Activated CD4-positive, alpha-beta T cell treated with anti-CD3 and anti-CD28 coated beads, Interleukin-10, Interleukin-2, amounts not matched to agents 100 ng/mL and 50 ng/mL, durations not matched to agents 16 hours and 8 hours (primary cell): ENCODE measurements at places on chromosomes 7 and 10.

DNA sequence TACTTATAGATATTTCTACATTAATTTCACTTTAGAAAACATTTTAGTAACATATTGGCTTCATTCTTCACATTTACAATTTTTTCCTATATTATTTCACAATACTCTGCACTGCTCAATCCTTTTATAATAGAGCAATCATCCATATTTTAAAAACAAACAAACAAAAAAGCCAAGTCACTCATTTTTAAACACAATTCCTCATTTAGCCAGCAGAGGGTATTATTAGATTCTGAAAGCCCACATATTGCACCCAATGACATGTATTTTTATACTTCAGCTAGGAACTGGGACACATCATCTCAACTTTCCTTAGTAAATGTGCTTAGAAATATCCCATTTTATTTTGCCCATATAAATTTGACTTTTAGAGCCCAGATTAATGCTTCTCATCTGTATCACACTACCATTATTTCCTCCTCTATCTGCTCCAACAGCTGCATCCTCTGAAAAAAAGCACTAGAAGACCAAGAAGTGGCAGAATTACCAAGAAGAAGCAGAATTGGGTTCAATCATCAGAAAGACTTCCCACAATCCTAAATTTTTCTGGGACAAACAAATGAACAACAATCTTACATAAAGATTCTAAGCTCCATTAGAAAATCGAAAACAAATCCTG lies 29.5 kb downstream of the CTNNA3 start:
- peak; percentile 16 for DNase-seq

DNA sequence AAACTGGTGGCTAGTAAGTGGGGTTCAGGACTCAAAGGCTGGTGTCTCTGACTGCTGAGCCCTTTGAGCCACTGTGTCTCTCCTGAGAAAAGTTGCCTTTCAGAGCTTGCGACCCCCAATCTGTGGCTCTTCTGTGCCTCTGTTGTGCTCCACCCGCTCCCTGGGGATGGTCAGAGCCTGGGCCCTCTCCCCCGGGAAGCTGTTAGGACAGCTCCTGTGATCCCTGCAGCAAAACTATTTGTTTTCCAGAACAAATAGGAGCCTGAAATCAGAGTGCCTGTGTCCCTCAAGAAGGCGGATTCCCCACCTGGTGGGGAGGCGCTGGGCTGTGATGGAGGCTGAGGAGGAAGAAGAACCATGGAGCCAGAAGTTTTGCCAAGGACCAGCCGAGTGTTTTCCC lies 56.4 kb upstream of the MXI1 start:
- no peak for DNase-seq

DNA sequence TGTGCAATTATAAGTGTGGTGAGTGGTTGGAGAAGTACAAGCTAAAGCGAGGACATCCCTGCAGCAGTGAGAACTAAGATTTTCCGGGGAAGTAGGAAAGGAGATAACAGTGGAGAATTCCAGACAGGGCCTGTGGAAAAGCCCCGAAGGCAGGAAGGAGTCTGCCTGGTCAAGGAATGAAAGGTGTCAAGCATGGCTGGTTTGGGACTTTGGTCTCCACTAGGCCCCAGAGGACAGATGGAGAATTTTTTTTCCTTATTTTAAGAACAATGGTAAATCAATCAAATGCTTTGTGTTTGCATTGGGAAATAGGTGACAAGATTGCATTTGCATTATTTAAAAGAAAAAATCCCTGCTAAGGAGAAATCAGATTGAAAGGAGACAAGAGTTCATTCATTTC lies 3.2 kb upstream of the CEP55 start:
- DNase-seq: no peak

DNA sequence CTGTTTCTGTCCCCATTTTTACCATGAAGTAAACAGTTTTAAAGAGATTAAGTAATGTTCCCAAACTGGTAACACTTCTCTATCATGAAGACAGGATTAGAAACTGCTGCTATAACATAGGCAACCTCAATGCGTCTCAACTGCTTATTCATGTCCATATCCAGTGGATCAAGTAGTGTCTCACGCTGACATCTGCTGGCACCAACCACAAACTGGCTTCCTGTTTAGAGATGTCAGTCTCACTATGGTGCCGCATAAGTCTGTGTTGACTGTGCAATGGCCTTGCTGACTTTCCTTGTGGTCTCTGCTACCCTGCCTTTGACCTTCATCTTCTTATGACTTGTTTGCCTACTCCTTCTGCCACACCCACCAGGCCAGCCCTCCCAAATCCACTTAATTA lies 369.6 kb upstream of the DPP6 start:
- DNase-seq: no peak

DNA sequence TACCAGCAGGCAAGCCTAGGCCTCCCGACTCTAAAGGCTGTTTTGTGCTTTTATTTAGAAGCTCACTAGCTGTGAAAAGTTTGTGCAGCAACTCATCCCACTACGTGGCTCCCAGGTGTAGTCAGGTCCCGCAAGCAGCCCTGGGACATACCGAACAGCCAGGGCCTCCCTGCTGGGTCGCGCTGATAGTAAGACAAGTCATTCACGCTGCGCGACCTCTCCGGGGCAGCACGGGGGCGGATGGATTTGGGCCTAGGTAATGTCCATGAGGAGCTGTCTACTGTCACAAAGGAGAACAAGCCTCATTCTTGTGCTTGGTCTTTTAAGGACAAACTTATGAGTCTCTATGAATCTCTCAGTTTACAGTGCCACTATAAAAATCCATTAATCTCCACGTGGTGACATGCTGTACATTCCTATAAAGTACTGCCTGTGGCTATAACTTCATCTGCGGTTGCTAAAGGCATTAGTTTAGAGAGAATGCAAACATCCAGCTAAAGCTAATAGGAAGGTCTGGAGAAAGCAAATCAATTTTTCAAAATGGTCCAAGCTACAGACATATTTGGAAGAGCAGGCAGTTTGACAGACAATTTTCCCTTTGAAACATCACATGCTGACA lies 546.8 kb downstream of the PHTF2 start:
- DNase-seq: no peak

GRCh38 chr7:138207555-138207971 lies 131.3 kb downstream of the AKR1D1 start:
- no peak for DNase-seq

GRCh38 chr7:1555046-1555812 lies 776 bp downstream of the TMEM184A start:
- no peak for DNase-seq

GRCh38 chr10:11299125-11299524 lies 281.5 kb downstream of the CELF2 start:
- no peak for DNase-seq

GRCh38 chr7:37541810-37542443 lies 93.3 kb upstream of the ELMO1 start:
- no peak for DNase-seq

- DNase-seq: peak; percentile 53
Measured at GRCh38 chr7:128347647-128348097, 4.0 kb upstream of the RBM28 start.

DNA sequence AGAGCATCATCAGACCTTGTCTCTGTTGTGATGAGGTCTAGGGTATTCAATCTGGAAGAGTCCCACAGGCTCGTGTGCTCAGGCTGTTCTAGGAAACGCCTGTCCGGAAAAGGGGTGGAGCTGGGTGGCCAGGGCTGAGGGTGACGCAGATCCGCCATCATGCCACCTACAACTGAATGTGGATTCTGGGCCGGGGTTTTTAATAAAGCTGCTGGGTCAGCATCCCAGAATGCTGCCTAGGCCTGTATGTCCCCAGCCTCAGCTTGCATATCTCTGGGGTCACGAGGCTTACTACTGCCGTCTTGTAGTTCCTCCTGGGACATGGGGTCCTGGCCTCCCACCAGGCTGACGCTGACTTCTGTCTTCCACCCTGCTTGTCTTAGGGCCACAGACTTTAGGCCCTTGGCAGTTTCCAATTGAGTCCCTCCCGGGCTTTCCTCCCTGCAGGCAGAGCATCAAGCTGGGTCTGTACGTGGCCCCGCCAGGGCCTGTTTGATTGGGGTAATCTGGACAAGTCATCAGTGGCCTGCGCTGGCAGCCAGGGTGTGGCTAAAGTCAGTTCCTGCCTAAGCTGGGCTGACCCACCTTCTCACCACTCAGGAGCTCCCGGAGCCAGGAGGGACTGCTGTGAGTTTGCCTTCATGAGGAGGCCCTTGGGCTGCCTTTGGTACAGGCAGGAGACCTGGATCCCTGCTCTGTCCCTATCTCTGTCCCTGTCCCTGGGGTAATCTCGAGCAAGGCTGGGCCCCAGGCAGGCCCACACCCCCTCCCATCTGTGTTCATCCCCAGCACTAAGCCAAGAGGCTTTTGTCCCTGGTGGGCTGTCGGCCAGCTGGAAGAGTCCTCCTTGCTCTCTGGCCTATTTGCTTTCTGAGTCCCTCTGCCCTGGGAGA lies 79.9 kb downstream of the ZMIZ1 start:
- DNase-seq: no peak

- DNase-seq: no peak
Measured at GRCh38 chr7:14761510-14762296, 140.8 kb downstream of the DGKB start.

- peak; percentile 26 for DNase-seq
Measured at GRCh38 chr10:50347394-50347802, 96.1 kb upstream of the ASAH2 start.

DNA sequence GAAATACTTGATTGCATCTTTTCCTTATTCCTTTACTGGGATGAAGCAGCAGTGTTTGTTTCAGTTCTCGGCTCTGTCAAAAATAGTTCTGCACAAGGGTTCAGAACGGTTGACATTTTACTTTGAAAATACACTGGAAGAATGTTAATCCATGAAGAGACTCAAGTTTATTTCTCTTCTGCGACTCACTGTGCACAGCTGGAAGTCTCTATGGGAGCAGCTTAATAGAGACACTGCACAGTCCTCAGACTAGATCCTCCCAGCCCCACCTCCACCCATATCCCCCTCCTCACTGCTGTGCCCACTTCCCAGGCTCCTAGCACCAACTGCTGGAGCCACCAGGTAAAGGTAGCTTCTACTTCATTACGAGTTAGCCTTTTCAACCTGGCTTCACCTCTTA lies 517.8 kb downstream of the GRID1 start:
- no peak for DNase-seq

DNA sequence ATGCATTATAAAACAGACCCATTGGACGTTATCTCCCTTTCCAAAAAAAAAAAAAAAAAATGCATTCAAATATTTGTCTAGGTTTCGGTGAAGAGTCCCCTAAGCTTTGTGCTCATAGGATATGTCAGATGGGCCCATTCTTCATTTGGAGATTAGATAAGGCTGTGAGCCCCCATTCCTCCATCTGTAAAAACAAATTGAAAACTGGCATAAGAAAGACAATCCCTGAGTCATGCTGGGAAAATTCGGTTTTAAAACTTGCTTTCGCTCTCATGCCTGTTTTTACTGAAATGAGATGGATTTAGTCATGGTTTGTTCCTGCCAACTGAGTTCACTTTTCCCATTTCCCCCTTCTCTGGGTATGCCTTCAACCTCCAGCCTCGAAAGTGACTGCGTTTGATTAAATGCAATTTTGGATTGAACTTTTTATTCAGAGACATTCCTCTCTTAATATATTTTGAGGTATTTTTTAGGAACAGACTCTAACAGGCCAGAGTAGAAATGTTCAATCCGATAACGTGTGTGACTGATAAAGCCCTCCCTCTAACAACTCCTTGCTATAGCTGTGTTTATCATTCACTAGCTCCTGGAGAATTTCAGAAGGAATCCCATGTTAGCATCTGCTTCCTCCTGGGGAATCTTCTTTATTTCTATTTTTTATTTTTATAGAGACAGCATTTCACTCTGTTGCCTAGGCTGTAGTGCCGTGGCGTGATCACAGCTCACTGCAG lies 190.9 kb upstream of the LYZL2 start:
- DNase-seq: no peak

- peak; percentile 5 for DNase-seq
Measured at GRCh38 chr10:44517635-44518034, 132.7 kb upstream of the CXCL12 start.

- no peak for DNase-seq
Measured at GRCh38 chr7:155994279-155994811, 182.1 kb upstream of the SHH start.

DNA sequence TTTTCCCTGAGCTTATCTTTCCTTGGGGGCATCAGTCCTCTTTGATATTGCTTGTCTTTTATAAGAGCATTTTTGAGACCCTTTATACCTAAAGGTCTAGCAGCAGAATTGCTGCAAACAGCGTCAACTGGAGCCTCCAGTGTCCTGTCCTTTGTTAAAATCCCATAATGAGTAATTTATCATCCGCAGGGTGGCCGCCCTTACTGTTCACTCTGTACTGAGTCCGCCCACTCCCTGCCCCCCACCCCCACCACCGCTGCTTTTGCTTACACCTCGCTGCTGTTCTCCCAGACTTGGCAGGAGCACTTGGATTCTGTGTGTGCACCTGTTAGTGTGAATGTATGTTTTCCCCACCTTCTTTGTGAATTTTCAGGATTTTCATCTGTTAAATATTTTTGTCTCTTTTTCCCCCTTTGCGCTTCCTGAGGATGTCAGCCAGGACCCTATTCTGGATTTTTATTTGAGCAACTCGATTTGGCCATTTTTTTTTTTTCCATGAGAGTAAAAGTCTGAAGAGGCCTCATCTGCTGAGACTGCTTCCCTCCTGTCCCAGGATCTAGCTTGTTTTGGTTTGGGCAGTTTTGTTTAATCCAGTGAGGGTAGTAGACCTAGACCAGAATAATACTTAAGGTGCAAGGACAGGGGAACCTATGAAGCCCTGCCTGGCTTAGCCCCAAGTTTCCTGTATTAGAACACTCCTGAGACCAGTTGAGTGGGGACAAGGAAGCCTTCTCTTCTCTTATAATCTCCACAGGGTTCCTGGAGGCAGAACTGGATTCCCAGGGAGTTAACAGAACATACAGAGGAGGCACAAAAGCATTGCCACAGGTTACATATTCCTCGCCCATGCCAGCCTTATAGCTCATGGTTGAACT lies 8.2 kb downstream of the AGFG2 start:
- DNase-seq: no peak

DNA sequence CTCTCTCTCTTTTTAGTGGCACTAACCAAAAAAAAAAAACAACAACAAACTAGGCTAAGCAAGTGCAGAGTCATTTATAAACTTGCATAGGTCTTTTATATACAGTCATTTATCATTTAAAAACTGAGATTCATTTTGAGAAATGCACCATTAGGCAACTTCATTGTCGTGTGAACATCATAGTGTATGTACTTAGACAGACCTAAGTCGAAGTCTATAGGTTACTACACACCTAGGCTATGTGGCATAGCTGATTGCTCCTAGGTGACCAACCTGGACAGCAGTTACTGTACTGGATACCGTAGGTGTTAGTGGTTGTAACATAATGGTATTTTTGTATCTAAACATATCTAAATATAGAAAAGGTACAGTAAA lies 109.1 kb upstream of the SAMD8 start:
- DNase-seq: peak; percentile 36

GRCh38 chr7:21426286-21427181 lies 1.3 kb upstream of the SP4 start:
- no peak for DNase-seq
